Stimulated activated CD8-positive, alpha-beta memory T cell treated with anti-CD3 and anti-CD28 coated beads, Interleukin-15, amount 100 ng/mL, for 24 hours (primary cell): ENCODE measurements at places on chromosomes 5 and 9.
A peak's percentile ranks its signal among the peaks of the same experiment; 100 is the strongest.

GRCh38 chr5:112848116-112848811, 12.8 kb upstream of the SRP19 start:
- DNase-seq: no peak

GRCh38 chr5:40678026-40678425, 1.7 kb upstream of the PTGER4 start:
- DNase-seq: no peak

- no peak for DNase-seq
These were observed 1.1 kb downstream of the DMRTA1 start for GRCh38 chr9:22447618-22448305.

- no peak for DNase-seq
These were observed 95.9 kb downstream of the KCNIP1 start for GRCh38 chr5:170599756-170600155.

DNA sequence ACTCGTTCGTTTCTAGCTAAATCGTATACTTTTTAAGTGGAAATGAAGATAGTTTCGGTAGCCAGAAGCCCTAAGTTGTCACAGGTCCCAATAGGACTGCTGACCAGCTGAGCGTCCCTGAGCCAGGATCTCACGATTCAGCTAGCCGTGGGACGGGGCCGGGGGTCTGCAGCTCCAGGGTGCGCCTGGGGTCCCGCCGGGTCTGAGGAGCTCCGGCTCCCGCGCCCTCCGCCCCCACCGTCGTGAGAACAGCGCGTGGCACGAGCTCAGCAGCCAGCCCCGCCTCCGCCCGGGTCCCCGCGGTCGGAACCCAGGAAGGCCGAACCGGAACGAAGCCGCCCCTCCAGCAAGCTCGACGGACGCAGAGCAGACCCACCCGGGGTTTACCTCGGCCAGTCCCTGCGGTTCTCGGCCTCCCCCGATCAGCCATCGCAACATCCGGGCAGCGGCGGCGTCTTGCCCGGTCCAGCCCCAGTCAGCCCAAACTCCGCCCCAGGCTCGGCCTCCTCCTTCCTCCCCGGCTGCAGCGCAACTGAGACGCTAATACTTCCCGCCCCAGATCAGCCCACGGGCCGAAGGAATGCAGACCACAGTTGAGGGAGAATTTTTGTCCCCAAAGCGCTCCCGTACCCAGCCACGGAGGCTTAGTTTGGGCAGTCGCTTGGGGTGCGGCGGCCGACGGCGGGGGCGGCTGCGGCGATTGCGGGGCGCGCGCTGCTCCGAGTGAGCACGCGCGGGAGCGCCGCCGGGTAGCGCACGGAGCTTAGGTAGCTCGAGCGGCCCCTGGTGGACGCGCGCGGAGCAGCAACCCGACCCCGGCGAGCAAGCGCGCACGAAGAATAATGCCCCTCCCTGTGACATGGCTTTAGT, at the start of gene WDR41:
Gene WDR41 (minus strand): TSS at position 534 of the 870 bp plus-strand sequence. CDS start 96 bp downstream, at position 438.
- DNase-seq: peak; percentile 89

GRCh38 chr9:95204710-95205109, 112.8 kb downstream of the FANCC start:
- no peak for DNase-seq

DNA sequence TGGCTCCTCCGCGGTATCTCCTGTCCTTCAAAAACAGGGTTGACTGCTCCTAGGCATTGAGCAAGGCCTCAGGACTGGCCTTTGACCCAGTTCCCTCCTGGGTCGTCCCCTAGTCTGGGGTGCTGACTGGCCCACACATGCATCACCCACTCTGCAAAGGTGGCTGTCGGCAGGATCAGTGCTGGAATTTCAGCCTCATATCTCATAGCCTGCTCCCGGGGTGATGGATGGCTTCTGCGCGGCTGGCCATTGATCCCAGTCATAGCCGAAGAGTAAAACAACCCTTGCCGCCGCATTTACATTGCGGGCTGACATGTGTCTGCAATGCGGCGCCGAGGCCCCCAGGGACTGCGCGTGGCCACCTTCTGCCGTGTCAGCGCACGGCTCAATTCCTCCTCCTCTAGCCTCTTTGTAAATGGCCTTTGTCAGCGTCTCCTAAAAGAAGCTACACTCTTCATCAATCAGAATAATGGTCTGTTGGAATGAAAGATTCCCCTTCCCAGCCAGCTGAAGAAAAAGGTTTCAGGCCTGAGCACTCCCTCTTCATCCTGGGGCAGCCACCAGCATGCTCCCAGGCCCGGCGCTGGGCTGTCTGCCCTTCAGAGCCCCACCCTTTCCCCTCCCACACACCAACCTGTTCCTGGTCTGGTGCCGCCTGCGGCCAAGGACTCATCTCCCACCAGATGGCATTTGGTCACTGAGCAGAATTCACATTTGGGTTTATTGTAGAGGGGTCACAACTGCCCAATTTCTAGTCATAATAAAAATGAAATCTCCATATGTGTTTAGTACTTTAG, 159.0 kb downstream of the PJA2 start:
- no peak for DNase-seq

DNA sequence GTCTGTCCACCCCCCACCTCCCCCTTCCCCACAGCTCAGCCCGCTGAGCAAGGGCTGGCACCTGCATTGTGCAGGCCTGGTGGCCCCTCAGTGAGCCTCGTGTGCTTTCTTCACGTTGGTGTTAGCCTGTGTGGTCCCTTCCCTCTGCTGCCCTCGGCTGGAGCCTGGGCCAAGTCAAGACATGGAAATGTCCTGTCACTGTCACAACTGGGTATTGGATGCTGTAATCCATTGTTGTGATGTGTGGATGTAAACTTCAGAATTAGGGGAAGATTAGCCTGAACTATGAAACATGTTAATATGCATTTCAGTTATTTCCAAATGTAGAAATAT, 103.9 kb downstream of the TRIO start:
- no peak for DNase-seq

DNA sequence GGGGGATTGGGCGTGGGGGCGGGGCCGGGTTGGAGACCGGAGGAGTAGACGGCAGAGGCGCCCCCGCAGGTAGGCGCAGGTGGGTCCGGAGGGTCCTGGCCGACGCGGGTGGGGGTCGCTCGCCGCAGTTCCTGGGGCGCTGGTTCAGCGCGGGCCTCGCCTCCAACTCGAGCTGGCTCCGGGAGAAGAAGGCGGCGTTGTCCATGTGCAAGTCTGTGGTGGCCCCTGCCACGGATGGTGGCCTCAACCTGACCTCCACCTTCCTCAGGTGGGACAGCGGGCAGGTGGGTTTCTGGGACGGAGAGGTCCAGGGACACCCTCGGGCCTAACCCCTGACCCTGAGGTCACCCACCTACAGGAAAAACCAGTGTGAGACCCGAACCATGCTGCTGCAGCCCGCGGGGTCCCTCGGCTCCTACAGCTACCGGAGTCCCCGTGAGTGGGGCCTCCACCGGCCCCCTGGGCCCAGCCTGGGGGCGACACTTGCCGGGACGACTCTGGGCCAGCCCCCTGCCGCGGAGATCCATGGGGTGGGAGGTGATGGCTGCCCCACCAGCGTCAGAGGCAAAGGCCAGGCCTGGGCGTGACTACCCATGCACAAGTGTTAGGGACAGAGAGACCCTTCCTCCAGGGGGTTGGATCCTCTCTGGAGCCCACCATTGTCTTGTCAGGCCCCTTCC, 1.7 kb downstream of the PTGDS start:
- DNase-seq: no peak

DNA sequence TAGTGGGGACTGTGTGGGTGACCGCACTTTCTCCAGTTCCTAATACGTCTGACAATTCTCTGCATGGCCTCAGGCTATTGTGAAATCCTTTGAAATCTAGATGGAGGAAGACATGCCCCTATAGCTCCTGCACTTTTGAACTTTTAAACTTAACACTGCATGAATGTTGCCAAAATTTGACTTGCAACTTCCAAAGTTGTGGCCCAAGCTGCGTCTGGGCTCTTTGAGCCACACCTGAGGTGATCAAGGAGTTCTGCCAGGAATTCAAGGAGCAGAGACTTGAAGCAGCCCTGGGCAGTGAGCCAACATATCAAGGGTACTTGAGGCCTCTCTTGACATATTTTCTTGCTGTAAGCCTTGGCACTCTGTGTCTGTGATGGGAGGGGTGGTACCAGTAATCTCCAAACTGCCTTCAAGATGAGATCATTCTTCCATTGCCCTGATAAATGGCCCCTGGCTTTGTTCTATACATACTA, 1336.1 kb upstream of the CDH9 start:
- DNase-seq: no peak
